ENCODE measurements at places on chromosomes 5 and 9.

- no peak for DNase-seq
Measured at GRCh38 chr9:92181296-92181695, 66.1 kb upstream of the SPTLC1 start.

DNA sequence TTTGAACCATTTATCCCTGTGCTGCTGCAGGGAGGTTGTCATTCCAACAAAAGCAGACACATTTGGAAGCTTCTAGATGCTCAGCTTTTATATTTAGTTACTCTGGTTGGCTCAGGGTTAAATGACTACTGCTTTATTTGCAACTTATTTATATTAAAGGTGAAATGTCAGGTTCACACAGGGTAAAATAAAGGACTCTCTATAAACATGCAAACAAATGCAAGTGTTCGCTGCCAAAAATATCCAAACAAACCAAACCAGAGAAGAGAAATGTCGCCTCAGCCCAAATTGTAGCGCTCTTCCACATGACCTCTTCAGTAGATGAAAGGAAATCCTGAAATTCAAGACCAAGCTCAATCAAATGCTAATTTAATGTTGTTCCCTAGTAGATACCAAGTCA lies 57.0 kb upstream of the LIFR start:
- no peak for DNase-seq

DNA sequence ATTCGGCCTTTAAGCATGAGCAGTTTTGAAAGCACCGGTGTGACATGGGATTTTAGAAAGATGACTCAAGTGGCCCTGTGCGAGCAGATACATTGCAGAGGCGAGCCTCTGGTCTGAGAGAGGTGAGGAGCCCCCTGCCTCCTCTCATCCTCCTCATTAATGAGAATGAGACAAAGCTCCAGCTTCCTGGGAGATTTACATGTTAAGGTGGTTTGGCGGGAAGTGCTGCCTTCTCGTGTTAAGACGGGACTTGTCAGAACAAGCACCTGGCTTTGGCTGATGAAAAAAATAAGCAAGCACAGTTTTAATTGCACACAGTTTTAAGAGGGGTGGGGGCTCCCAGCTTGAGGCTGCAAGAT lies 68.1 kb downstream of the ACTL7B start:
- no peak for DNase-seq

- DNase-seq: no peak
Measured at GRCh38 chr9:38414040-38414723, 10.1 kb downstream of the IGFBPL1 start.

DNA sequence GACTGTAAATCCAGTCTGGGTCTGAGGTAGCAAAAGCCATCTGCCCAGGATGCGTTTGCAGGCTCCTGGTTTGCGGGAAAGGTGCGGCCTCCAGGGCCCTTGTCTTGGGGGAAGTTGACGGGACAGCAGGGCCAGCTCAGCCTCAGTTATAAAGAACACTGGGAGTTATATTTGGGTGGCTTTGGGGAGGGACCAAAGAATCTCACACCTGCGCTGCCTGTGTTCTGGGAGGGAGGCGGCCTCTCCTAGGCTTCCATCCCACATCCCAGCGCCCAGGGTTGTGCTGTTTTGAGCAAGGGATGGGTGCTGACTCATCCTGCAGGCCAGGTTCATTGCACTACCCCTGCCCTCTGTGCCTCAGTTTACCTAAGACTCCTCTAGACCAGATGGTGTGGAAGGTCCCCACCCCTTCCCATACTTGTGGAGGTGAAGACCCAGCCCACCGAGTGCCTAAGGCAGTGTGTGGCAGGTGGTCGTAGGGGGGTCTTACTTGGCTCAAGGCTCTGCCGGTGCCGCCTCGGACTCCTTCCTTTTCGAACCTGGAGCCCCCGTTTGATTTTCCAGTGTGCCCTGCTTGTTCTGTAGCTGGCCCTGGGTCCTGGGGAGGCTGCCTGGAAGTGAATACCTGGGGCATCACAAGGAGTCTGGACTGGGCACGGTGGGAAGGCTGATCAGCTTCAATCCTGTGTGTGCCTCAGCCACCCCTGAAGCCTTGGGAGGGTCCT lies 39.3 kb upstream of the FCN2 start:
- no peak for DNase-seq

DNA sequence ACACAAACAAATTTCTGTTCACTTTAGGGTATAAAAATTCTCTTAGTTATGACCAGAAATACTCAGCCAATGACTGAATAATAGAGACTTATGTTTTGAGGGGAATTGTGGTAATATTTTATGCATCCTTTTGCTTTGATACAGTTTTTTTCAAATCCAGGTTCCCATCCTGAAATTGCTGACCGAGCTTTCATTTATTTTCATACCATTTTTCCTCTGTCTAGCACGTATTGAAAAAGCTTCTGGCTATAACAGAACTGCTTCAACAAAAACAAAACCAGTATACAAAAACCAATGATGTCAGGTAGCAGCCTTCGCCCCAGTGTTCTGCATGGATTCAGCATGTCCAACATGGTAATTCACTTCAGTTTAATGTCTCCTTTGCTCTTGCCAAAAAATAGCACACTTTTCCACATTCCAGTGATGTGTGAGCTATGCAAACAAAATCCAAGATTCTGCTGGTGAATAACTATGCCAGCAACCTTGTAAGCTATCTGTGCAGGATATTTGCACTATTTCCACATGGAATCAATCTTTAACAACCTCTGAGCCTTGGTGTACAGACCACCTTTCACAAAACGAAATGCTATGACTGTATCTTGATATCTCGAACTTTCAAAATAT lies 22.0 kb downstream of the CCNH start:
- DNase-seq: no peak

- DNase-seq: no peak
Measured at GRCh38 chr9:77831781-77832180, 183.7 kb upstream of the GNA14 start.

DNA sequence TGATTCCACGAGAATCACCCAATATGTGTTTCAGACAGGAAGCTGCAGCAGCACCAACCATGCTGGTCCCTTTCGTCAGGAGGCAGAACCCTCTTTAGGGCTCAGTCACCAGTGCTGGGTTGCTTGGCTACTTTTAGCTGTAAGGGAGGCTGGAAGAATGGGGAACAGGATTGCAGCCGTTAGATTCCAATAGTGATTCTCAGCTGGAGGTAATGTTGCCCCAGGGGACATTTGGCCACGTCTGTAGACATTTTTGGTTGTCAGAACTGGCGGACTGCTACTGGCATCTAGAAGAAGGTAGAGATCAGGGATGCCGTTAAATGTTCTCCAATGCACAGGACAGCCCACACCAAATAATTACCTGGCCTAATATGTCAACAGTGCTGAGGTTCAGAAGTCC lies 81.8 kb downstream of the ANKRD33B start:
- no peak for DNase-seq

Data from MM.1S (cell line).